ENCODE measurements at places on chromosomes 1 and 21.

GRCh38 chr1:53715478-53715877, 23.5 kb downstream of the GLIS1 start:
- no peak for DNase-seq

DNA sequence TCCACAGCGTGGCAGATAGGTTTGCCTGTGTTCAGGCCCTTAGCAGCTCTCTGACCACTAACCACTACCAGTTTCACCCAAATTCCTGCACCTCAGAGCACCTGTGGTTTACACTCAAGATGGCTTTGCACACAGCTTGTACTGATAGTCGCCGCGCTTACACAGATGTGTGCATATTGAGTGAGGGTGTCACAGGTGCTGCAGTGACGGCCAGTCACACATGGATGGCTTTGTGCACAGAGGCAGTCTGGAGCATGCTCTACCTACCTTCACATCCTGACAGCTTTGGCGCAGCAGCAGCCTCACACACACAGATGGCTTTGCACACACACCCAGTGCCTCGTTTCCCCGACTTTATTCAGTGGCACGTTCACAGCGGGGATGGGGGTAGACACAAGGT, 7.5 kb downstream of the DMAP1 start:
- no peak for DNase-seq

DNA sequence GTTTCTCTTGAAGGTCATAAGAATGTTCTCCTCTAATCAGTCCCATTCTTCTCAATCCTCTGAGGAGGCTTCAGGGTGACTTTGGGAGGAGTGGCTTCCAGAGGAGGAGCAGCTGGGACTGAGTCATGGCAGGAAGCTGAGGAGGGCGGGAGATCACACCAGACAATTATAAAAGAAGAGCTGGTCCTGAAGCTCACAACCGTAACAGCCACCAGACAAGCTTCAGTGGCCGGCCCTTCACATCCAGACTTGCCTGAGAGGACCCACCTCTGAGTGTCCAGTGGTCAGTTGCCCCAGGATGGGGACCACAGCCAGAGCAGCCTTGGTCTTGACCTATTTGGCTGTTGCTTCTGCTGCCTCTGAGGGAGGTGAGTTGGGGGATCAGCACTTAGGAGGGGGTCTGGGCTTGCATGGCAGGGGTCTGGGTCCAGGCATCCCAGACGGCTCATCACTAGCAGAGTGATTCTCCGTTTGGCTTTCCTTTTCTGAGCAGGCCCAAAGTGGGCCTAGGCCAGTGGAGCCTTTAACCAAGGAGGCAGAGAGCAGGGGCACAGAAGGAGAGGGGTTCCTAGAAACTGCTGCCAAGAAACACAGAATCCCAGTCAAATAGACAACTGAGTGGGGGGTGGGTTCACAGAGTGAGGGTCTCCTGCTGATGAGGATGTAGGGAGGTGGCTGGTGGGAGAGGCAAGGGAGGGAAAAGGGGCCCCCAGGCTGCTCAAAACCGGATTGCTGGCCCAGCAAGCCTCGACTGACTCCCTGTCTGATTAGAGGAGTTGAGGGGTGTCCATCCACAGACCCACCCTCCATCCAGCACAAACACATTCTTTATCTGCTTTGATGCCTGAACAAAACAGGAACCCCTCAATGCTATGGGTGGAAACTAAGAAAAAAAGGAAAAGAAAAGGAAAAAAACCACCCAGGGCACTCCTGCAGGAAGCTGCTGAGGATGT, at the start of gene ECM1:
ECM1 (plus strand) TSS at position 198 of the 953 bp plus-strand sequence; CDS start at position 299, 101 bp downstream.
- DNase-seq, result no peak

- DNase-seq, result no peak
These were observed 52.9 kb upstream of the SRSF10 start for GRCh38 chr1:24032981-24033380.

DNA sequence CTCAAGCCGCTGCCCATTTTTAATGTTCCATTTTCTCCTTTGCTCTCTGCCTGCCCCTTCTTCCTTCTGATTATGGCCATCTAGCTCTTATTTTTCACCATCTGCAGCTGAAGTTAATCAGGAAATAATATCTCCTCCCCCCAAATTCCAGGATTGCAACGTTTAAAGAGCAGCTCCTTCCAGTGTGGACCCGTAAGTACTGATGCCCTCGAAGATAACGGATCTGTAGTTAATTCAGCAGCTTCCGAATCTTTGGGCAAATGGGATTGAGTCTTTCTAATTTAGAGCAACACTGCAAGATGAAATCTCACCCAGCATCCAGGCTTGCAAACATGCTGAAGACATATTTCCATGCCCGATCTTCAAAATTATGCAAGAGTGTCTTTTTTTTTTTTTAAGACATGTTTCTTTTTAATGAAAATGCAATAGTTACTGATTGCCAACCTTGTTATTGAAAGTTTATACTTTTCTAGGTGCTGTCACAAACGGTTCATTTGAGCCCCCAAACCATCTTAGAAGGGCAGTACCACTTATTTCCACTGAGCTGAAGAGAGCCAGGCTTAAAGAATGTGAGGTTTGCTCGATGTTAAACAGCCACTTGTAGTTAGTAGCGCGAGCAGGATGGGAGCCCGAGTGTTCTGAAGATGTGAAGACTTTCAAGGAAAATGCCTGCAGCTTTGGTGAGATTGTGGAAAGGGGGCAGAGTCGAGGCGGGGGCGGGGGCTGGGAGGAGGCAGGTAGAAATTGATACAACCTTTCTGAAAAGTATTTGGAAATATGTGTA, 10.9 kb upstream of the RCAN3 start:
- no peak for DNase-seq

DNA sequence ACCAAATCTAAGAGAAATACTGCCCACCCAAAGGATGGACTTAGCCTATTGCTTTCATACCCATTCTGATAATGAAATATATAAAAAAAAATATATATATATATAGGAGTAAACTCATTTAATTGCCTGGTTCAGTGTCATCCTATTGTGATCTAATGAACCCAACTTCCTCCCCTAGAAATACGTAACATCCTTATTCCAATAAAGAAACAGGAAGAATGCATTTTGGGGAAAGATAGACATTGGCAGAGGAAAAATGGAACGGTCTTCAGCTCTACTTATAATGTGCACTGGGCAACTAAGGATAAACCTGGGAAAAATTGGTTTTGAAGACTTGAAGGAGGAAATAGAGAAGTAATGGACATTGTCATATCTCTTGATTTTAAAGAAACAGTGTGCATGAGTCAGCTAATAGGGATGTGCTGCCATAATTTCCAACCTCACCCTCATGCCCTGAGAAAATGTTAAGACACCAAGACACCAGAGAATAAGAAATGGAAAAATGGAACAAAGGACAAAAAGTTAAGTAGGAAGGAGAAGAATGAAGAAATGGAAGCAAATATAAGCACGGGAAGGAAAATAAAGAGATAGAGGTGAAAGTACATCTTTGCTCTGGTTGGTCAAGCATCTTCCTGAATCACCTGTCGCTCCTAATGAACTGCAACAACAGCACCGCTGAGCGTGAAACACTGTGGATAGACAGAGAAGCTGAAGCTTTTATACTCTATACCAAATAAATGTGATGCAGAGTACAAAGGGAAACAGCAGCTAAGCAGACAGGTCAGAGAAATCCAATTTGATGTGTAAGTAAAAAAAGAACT, 5.4 kb downstream of the UBR4 start:
- no peak for DNase-seq

- no peak for DNase-seq
These were observed 10.3 kb downstream of the DNALI1 start for GRCh38 chr1:37567023-37567422.
